ENCODE measurements at places on chromosomes 4 and X. TPM values are rescaled to one million over a fixed set of nuclear protein-coding genes. Genes with fewer than 3 reads are reported as not detected.

ATP2B3 gene
- 68.0 TPM for total RNA-seq

- no peak for DNase-seq
These were observed 31.3 kb upstream of the ARHGEF38 start for GRCh38 chr4:105520819-105521790.

DNA sequence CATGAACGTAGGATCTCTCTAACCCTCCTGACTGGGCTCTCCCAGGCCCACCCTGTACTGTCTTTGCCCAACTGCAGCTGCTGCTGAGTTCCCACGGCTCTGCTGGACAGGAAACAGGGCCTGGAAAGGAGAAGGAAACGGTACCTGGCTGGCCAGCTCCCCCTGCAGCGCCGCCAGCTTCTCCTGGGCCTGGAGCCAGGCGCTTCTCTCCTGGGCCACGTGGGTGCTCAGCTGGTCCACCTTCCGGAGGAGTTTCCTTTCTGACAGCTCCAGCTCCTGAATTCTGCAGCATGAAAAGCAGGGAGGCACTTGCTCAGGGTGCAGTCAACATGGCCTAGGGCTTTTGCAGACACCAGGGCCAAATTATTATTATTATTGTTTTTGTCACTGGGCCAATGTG, 6.5 kb downstream of the C4orf50 start:
- no peak for DNase-seq

TMEM33 gene
- 88.8 TPM for total RNA-seq

GRCh38 chrX:54184474-54184873, 1.4 kb upstream of the FAM120C start:
- no peak for DNase-seq

GRCh38 chr4:108052558-108053120, 63.0 kb downstream of the HADH start:
- no peak for DNase-seq

DNA sequence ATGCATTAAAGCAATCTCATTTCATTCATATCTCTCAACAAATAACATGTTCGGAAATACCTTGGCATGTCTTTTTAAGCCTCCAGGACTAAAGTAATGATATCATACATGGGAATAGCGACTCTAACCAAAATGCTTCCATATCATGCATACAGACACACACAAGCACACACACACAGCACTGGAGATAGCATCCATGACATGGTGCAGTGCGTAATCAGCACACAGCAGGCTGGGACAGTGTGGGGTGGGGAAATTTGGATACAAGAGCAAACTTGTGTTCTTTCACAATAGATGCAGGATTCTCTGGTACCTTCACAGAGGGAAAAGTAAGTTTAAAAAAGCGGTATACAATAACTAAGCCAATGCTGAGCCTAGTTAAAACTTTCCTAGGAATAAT, 132.3 kb upstream of the HPGD start:
- no peak for DNase-seq

GRCh38 chr4:47413521-47413920, 50.0 kb downstream of the COMMD8 start:
- no peak for DNase-seq

DNA sequence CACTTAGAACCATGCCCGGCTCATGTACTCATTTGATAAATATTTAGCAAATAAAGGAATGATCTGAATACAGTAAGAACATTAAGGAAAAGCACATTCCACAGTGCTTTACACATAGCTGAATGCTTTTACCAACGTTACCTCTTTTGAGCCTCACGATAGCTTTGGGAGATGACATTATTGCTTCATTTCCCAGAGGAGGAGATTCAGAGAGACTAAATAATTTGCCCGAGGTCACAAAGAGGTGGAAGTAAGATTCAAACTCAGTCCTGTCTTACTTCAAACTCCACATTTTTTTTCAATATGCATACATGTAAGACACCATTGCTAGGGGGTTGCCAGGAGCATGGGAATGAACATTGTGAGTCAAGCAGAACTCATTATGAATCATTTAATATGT, 538.5 kb downstream of the BCOR start:
- DNase-seq, result no peak

ATP1B4 gene
- total RNA-seq, result not detected

TMEM184C gene
- total RNA-seq, result 31.6 TPM
